ENCODE measurements at places on chromosomes 5 and 9.

GRCh38 chr9:112361601-112362000 lies 18.3 kb upstream of the HSDL2 start:
- peak; percentile 52 for DNase-seq

DNA sequence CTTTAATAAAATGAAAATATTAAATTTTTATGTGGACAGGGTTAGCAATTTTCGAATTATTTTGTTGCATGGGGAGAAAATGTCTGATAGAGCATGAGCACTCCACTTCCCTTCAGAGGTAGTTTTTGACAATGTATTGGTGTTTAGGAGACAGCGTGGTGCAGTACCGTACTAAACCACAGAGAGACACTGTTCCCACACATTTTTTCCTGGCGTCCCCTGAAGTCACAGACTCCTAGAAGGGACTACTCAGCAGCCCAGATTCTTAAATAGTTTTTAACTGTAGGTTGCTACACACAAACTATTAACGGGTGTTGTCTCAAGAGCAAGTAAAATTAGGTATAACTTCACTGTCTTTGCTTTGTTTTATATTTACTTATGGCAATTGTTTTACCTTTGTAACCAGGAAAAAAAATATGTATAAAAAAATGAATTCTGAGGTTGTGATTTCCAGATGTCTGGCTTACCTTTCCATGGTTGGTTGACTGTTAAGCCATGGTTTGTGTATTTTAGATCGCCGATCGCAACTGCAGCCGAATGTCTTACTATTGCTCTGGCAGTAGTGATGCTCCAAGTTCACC lies 171.2 kb downstream of the DOCK8 start:
- peak; percentile 22 for DNase-seq

DNA sequence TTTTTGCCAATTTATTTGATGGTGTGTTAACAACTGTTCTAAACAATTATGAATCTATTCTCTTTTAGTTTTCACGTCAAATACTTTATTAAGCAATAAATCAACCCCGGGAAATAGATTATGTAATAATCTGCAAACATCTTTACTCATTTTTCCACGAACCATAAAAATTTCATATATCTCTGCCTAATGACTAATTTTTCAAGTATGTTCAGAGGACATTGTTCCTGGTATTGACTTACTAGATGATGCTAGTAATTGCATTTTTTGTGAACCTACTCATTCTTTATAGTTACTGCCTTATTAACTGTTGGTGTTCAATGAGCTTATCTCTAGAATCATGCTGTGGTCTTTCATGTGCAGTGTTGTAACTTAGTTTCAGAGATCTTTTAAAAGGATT lies 41.0 kb upstream of the FBN2 start:
- DNase-seq, result no peak

DNA sequence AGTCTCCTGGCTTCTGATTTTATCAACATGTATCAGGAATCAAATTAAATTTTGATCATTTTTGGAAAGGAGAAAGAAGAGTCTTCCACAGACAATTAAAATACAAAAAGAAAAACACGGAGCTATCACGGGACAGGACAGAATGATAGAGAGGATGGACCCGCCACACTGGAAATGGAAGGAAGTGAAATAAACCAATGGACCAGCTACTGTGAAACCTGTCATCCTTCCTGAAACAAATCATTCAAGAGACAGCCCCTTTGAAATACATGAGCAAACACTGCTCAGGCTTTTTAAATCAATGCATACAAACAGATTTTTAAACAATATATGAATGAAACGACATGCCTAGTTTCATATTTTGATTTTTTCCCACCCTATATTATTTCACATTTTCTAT lies 339.4 kb downstream of the ACTL7B start:
- no peak for DNase-seq

DNA sequence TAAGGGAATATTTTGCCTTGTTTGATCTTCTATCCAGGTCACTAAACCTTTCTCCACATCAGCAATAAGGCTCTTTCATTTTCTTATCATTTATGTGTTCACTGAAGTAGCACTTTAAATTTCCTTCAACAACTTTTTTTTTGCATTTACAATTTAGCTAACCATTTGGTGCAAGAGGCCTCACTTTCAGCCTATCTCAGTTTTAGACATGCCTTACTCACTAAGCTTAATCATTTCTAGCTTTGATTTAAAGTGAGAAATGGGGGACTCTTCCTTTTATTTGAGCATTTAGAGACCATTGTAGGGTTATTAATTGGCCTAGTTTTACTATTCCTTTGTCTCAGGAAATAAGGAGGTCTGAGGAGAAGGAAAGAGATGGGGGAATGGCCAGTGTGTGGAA lies 250.5 kb downstream of the AUH start:
- DNase-seq, result no peak

DNA sequence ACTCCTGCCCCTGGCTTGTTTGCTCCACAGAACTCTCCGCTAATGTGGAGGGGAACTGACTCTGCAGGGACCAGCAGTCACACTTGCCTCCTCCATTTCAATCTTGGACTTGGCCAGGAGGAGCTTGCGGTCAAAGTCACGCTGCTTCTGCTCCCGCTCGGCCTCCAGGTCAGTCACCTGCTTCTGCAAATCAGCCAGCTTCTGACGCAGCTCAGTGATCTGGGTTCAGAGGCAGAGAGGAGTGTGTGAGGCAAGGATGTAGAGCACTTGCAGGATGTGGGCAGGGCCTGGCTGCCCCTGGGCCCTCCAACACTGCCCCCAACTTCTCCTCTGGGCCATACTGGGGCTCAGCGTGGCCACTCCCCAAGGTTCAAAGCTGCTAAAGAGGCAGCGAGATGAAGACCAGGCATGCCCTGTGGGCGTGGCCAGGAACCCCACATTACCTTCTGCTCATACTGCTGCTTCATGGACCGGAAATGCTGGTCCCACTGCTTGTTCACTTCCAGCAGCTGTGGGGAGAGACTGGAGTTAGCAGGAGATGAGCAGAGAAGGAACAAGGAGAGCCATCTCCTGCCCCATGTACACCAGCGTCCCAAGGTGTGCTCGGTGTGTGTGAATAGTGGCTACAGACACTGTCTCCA lies 22.2 kb downstream of the GPX3 start:
- no peak for DNase-seq

GRCh38 chr5:81241001-81241400 lies 7.9 kb downstream of the CKMT2 start:
- DNase-seq, result no peak

DNA sequence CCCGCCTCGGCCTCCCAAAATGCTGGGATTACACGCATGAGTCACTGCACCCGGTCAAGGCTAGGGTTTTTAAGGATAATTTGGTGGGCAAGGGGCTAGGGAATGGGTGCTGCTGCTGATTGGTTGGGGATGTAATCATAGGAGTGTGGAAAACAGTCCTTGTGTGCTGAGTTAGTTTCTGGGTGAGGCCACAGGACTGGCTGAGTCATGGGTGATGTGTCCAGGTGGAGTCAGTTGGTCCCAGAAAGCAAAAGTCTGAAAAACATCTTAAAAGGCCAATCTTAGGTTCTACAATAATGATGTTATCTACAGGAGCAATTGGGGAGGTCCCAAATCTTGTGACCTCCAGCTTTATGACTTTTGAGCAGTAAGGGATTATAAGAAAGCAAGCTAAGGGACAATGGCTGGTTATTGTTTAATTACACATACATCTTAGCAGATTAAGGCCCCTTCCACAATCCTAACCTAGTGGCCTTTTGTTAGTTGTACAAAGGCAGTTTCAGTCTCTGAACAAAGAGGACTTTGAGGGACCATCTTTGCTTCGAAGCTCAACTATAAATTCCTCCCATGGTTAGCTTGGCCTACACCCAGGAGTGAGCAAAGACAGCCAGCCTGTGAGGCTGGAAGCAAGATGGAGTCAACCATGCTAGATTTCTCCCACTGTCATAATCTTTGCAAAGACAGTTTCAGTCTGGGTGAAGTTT lies 5.5 kb upstream of the AOPEP start:
- DNase-seq, result no peak

- DNase-seq, result no peak
These were observed 109.9 kb downstream of the TMEM174 start for GRCh38 chr5:73282923-73283322.

DNA sequence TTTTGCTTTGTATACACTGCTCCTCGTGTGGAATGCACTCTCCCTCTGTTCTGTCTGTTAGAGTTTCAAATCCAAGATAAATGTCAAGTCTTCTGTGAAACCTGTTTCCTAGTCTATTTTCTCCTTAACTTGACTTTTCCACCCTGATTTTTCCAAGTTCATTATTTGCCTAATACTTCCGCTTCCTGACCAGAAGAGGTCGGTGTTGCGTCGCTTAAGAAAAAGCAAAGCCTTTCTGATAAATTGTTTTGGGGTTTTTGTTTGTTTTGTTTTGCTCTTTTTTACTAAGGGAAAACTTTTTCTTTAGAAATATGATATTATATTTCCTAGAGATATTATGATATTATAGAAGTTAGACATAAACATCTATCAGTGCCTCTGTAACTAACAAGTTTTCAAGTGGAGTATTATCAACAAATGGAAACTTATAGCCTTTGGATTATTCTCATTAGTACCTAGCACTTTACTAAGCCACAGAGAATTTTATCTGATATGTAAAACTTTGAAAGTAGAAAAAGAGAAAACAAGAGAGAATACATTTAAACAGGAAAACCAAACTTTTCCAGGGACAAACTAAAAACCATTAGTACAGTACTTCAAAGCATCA lies 55.8 kb downstream of the PHAX start:
- peak; percentile 3 for DNase-seq

GRCh38 chr9:122475717-122476116 lies 2.0 kb downstream of the OR1J1 start:
- DNase-seq, result no peak

DNA sequence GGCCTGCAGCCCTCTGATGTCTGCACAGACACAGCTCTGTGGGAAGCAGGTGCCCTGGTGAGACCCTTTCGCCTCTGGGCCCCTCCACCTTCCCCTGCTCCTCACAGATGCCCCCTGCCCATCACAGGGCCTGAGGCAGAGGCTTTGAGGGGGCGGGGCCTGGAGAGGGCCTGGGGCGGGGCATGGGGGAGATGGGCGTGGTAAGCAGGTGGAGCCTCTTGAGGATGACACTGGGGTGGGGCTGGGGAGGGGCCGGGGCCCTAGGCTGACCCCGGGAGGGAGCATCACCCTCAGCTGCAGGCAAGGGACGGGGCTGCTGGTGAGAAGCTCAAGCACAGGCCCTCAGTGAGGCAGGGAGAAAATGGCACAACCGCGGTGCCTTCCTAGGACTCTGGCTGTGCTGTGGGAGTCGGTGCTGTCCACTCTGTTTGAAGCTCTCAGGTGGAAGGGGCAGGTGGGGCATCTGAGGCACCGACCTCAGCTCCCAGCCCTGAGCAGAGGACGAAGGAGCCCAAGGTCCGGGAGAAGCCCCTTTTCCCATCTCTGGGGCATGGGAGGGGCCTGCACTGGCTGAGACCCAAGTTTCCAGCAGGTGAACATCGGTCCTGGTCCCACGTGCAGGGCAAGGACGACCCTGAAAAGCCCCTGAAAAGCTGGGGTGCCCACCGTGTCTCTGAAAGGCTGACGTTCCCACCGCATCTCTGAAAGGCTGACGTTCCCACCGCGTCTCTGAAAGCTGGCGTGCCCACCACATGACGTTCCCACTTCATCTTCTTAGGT lies 17.5 kb upstream of the SLC9A3 start:
- DNase-seq, result no peak

- no peak for DNase-seq
These were observed 171.6 kb downstream of the GAS1 start for GRCh38 chr9:86775718-86776117.
